Placental pericyte (primary cell): ENCODE measurements at places on chromosomes 1 and 21. TPM values are rescaled to one million over a fixed set of nuclear protein-coding genes. Genes with fewer than 3 reads are reported as not detected.

Gene C1orf53
- 1.1 and 3.3 TPM in 2 replicates for total RNA-seq

Gene TRIM45
- total RNA-seq = 0.88 and 1.4 TPM in 2 replicates

Gene SELP
- 0.22 TPM in 1 of 2 replicates, not detected in the other for total RNA-seq

Gene GSTM3
- 21.8 and 126 TPM in 2 replicates for total RNA-seq

Gene RGS1
- total RNA-seq = 1.6 TPM in 1 of 2 replicates, not detected in the other

Gene MYBPH
- total RNA-seq = 0.88 and 1.4 TPM in 2 replicates

Gene KRTAP7-1
- total RNA-seq = not detected in 2 replicates

Gene STIL
- total RNA-seq = 3.9 and 36.8 TPM in 2 replicates

Gene GJA8
- not detected in 2 replicates for total RNA-seq

Gene SLC45A1
- 1.8 and 1.9 TPM in 2 replicates for total RNA-seq

Gene LCE3D
- not detected in 2 replicates for total RNA-seq

Gene AQP10
- total RNA-seq = not detected in 2 replicates

Gene PM20D1
- total RNA-seq = not detected in 2 replicates

Gene DENND2C
- total RNA-seq = 0.44 and 1.7 TPM in 2 replicates

Gene LRRC39
- total RNA-seq = 0.57 and 0.88 TPM in 2 replicates

Gene HES5
- total RNA-seq = not detected in 2 replicates

Gene CHRNB2
- total RNA-seq = under 0.01 TPM in 1 of 2 replicates, not detected in the other

Gene OR2L2
- total RNA-seq = not detected in 2 replicates

Gene OLIG2
- total RNA-seq = not detected in 2 replicates

Gene CFAP141
- total RNA-seq = not detected in 2 replicates
